CD4-positive, alpha-beta T cell (primary cell): ENCODE measurements at places on chromosomes 7 and 10.

DNA sequence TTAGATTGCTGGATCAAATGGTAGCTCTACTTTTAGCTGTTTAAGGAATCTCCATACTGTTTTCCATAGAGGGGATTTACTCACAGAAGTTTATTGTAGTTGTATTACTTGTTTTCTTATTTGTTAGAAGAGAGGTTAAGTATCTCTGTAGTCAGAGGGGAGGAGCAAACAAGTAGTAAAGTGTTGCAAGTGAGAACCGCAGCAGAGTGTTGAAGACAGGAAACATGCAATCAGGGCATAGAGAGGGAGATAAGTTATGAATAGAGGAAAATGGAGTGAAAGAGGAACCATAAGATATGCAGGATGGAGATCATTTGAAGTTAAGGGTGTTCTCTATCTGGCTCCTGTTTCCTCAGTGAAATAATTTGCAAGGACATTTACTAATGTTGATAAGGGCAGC is 331.4 kb upstream of the TMEM229A start:
- no peak overlapping the region for H3K27ac ChIP-seq
- H3K4me3 ChIP-seq: no peak overlapping the region
- no peaks in the 10 kb centered on the region for H3K4me1 ChIP-seq

DNA sequence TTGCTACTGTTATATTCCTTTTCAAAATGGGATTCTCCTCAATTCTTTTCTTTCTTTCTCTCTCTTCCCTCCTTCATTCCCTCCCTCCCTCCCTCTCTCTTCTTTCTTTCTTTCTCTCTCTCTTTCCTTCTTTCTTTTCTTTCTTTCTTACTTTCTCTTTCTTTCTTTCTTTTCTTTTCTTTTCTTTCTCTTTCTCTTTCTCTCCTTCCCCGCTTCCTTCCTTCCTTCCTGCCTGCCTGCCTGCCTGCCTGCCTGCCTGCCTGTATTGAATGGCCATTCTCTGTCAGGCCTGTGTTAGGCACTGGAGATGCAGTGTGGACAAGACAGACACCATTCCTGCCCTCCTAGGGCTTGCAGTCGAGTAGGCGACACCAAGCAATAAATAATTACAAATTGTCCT is 11.5 kb downstream of the CNNM1 start:
- no peaks in the 10 kb centered on the region for H3K36me3 ChIP-seq
- H3K4me1 ChIP-seq: no peaks in the 10 kb centered on the region
- no peak for DNase-seq
- peaks cover 4% of the 10 kb centered on the region for H3K27me3 ChIP-seq
- no peak overlapping the region for H3K4me3 ChIP-seq
- H3K27ac ChIP-seq: no peak overlapping the region

DNA sequence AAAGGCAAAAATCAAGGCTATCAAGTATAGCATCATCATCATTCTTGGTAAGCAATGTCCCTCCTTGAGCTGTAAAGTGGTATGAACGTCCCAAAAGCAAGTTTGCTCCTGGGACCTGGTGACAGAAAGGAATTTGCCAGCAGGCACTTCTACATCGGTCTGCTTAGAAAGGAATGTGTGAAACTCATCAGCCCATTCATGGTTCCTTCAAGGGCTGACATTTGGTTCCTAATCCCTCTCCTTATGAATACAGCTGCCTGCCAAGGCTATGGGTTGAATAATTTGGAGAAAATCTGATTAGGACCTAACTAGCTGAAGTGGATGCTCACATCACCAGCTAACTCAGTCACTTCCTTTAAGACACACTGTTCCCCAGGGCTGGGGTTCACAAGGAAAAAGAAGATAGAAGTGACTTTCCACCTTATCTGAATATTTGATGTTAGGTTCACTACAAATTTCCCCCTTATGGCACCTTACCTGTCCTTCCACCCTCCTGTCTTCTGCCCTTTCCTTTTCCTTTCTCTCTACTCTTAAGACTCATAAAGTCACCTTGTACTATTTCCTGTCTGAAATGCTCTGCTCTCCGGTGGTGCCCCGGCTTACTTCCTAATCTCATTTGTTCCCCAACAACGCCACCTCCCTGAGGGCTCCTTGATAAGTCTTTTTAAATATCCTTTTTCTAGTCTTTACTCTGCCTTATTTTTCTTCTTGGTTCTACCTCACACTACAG is 187.1 kb downstream of the NPSR1 start:
- no peak overlapping the region for H3K27ac ChIP-seq
- H3K4me1 ChIP-seq: no peaks in the 10 kb centered on the region
- no peak for DNase-seq
- no peaks in the 10 kb centered on the region for H3K36me3 ChIP-seq
- no peak overlapping the region for H3K4me3 ChIP-seq
- H3K27me3 ChIP-seq: no peaks in the 10 kb centered on the region

- H3K27me3 ChIP-seq: no peaks in the 10 kb centered on the region
- H3K36me3 ChIP-seq: peaks cover 57% of the 10 kb centered on the region
- H3K4me1 ChIP-seq: peaks cover 17% of the 10 kb centered on the region
- no peak overlapping the region for H3K27ac ChIP-seq
- no peak for DNase-seq
Measured at GRCh38 chr7:1156782-1157535, 3.0 kb downstream of the ZFAND2A start.

GRCh38 chr7:4399596-4399995 is 282.5 kb upstream of the FOXK1 start:
- no peak overlapping the region for H3K4me3 ChIP-seq
- H3K27me3 ChIP-seq: no peaks in the 10 kb centered on the region
- no peak for DNase-seq
- H3K27ac ChIP-seq: no peak overlapping the region

GRCh38 chr10:12707461-12708185 is 293.9 kb downstream of the CCDC3 start:
- DNase-seq: no peak
- H3K4me1 ChIP-seq: no peaks in the 10 kb centered on the region
- no peaks in the 10 kb centered on the region for H3K36me3 ChIP-seq
- no peaks in the 10 kb centered on the region for H3K27me3 ChIP-seq
- no peak overlapping the region for H3K27ac ChIP-seq

- peaks cover 12% of the 10 kb centered on the region for H3K4me1 ChIP-seq
- no peak for DNase-seq
- no peaks in the 10 kb centered on the region for H3K36me3 ChIP-seq
- no peaks in the 10 kb centered on the region for H3K27me3 ChIP-seq
- no peak overlapping the region for H3K27ac ChIP-seq
Measured at GRCh38 chr7:135825406-135825805, 76.8 kb upstream of the FAM180A start.

- no peak for DNase-seq
- no peak overlapping the region for H3K27ac ChIP-seq
- H3K4me1 ChIP-seq: no peaks in the 10 kb centered on the region
- no peak overlapping the region for H3K4me3 ChIP-seq
- H3K36me3 ChIP-seq: no peaks in the 10 kb centered on the region
Measured at GRCh38 chr10:82821043-82821442, 946.0 kb downstream of the NRG3 start.

DNA sequence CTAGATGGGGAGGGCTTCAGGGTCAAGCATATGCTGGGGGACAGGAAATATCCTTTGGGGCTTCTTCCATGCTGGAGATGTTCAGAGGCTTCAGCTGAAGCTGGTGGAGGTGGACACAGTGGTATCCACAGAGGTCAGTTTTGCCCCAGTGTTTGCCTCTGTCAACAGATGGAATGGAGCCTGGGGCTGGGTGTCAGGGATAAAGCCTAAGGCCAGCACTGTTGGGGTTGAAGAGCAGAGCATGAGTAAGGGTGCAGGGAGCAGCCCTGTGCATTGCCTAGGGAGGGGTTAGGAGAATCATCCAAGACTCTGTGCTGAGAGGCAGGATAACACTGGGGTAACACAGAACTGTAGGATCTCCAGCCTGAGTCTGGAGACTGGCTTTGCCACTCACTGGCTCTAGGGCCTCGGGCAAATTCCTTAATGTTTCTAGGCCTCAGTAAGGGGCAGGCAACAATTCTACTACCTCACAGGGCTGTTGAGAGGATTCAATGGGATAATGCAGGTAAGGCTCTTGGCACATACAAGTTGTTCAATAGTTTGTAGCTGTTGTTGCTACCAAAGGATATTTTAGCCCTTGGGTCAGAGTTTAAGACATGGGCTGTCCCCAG is 21.8 kb upstream of the MYL7 start:
- H3K36me3 ChIP-seq: no peaks in the 10 kb centered on the region
- H3K4me3 ChIP-seq: no peak overlapping the region
- H3K27ac ChIP-seq: no peak overlapping the region
- no peaks in the 10 kb centered on the region for H3K27me3 ChIP-seq
- no peaks in the 10 kb centered on the region for H3K4me1 ChIP-seq
- no peak for DNase-seq

- no peak for DNase-seq
- H3K27ac ChIP-seq: no peak overlapping the region
- no peaks in the 10 kb centered on the region for H3K36me3 ChIP-seq
- H3K4me1 ChIP-seq: peaks cover 8% of the 10 kb centered on the region
Measured at GRCh38 chr10:69813632-69814031, 11.9 kb downstream of the COL13A1 start.

DNA sequence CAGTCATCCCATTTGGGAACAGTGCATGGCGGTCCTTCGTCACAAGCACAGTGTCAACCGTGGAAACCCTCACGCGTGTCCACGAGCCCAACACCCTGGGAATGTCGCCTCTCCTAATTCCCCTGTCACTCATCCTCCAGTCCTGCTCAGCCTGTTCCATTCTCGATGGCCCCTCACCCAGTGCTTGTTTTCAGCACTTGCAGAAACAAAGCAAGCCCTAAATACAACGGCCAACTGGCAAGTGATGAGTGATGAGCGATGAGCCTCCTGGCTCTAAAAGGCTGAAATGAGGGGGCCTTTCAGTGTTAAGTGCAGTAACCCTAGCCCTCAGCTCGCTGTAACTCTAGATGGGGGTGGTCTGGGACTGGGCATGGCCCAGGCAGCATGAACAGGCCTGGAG is 22.6 kb downstream of the NKX2-3 start:
- H3K4me3 ChIP-seq: no peak overlapping the region
- DNase-seq: no peak
- no peaks in the 10 kb centered on the region for H3K36me3 ChIP-seq
- H3K27ac ChIP-seq: no peak overlapping the region
- peaks cover 4% of the 10 kb centered on the region for H3K4me1 ChIP-seq

DNA sequence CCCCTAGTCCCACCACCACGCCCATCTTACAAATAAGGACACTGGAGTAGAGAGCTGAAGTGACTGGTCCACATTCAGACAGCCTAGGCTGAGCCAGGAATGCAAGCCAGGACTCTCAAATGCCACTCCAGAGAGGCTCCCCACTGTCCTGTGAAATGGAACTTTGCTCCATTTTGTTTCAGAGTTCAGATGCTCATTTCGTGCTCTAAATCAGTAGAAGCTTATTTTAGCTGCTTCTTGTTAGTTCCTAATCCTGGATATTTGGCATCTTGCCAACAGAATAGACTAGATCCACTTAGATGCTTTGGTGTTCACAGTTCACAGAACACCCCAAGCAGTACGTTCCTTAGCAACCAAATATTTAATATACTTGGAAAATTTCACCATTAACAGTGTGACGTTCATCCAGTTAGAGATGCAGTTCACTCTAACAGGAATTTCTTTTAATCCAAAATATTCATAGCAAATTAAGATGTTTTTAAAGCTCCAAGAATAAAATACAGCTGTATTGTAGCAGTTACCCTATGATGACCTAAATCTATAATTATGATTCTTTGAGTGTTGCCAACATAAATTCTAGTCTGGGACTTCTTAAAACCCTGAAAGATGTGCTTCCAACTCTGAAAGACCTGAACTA is 7.3 kb downstream of the MMP21 start:
- H3K4me1 ChIP-seq: no peaks in the 10 kb centered on the region
- H3K27me3 ChIP-seq: no peaks in the 10 kb centered on the region
- H3K4me3 ChIP-seq: no peak overlapping the region
- H3K27ac ChIP-seq: no peak overlapping the region
- peaks cover 29% of the 10 kb centered on the region for H3K36me3 ChIP-seq

GRCh38 chr7:41147606-41148485 is 555.0 kb downstream of the INHBA start:
- no peaks in the 10 kb centered on the region for H3K4me1 ChIP-seq
- no peak for DNase-seq
- no peaks in the 10 kb centered on the region for H3K27me3 ChIP-seq
- H3K27ac ChIP-seq: no peak overlapping the region
- no peak overlapping the region for H3K4me3 ChIP-seq
- no peaks in the 10 kb centered on the region for H3K36me3 ChIP-seq

DNA sequence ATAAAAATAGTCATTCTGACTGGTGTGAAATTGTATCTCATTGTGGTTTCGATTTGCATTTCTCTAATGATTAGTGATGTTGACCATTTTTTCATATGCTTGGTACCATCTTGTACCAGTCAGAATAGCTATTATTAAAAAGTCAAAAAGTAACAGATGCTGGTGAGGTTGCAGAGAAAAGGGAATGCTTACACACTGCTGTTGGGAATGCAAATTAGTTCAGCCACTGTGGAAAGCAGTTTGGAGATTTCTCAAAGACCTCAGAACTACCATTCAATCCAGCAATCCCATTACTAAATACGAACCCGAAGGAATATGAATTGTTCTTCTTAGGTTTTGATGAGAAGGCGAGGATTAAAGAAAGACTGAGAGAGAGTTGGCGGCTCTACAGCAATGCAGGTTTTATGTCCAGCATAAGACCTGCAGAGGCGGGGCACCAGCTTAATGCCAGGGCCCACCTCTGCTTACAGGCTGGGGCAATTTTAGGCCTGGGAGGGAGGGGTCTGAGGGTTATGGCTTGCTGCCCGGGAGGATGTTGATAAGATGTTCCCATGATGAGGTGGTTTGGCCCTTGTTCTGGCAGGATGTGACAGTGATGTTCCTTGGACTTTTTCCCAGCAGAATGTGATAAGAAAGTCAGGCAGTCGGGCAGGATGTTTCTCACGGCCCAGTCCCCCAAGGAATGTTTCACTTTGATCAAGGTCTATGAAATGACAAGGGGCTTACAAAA is 74.4 kb downstream of the MEST start:
- no peak for DNase-seq
- H3K4me3 ChIP-seq: no peak overlapping the region
- no peaks in the 10 kb centered on the region for H3K36me3 ChIP-seq
- no peaks in the 10 kb centered on the region for H3K27me3 ChIP-seq
- H3K27ac ChIP-seq: no peak overlapping the region

GRCh38 chr10:119501690-119502089 is 40.8 kb downstream of the RGS10 start:
- DNase-seq: peak; percentile 61
- peak overlapping the region; percentile 17 for H3K4me3 ChIP-seq
- peak overlapping the region; percentile 95 for H3K27ac ChIP-seq
- no peaks in the 10 kb centered on the region for H3K27me3 ChIP-seq
- H3K4me1 ChIP-seq: peaks cover 92% of the 10 kb centered on the region

GRCh38 chr7:137393570-137393969 is 50.0 kb upstream of the PTN start:
- DNase-seq: no peak
- H3K27ac ChIP-seq: no peak overlapping the region
- H3K27me3 ChIP-seq: no peaks in the 10 kb centered on the region

- no peak for DNase-seq
- no peak overlapping the region for H3K27ac ChIP-seq
- H3K4me1 ChIP-seq: peaks cover 9% of the 10 kb centered on the region
- no peaks in the 10 kb centered on the region for H3K36me3 ChIP-seq
- H3K4me3 ChIP-seq: no peak overlapping the region
Measured at GRCh38 chr10:127978481-127978880, 71.6 kb downstream of the PTPRE start.
